ENCODE measurements at places on chromosomes 5 and 9. TPM values are rescaled to one million over a fixed set of nuclear protein-coding genes. Genes with fewer than 3 reads are reported as not detected.
A peak's percentile ranks its signal among the peaks of the same experiment; 100 is the strongest.

The AKNA gene
- 2.0 TPM for total RNA-seq

The NMRK1 gene
- total RNA-seq, result 36.9 TPM

The DMRT3 gene
- not detected for total RNA-seq

The SPATA31E1 gene
- total RNA-seq, result not detected

The WNT8A gene
- not detected for total RNA-seq

The TENT4A gene
- 7.8 TPM for total RNA-seq

DNA sequence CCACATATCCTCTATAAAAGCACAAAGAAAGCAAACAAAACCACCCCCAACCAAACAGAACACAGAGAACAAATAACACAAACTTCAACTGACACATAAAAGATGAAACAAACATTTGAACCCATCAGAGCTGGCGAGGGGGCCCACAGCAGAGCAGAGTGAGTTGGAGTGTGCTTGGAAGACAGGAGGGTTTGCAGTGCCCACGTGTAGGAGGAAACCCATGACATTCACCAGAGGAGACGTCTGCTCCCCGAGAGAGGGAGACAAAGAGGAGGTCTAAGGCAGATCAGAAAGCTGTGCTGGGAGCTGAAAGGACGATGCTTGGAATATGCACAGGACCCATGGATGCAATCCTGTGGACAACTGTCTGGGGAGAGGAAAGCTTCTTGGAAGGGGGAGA is 27.0 kb downstream of the MRPL36 start:
- DNase-seq, result peak; percentile 70

- DNase-seq, result no peak
These were observed 37.0 kb downstream of the NR6A1 start for GRCh38 chr9:124733964-124734740.

All from dermis blood vessel endothelial cell (primary cell).